Activated CD4-positive, alpha-beta T cell treated with anti-CD3 and anti-CD28 coated beads, Interleukin-2, amount 50 U/mL, for 24 hours (primary cell): ENCODE measurements at places on chromosomes 7 and 10.
A peak's percentile ranks its signal among the peaks of the same experiment; 100 is the strongest.

- no peak for DNase-seq
Measured at GRCh38 chr7:155847821-155848435, 35.7 kb upstream of the SHH start.

DNA sequence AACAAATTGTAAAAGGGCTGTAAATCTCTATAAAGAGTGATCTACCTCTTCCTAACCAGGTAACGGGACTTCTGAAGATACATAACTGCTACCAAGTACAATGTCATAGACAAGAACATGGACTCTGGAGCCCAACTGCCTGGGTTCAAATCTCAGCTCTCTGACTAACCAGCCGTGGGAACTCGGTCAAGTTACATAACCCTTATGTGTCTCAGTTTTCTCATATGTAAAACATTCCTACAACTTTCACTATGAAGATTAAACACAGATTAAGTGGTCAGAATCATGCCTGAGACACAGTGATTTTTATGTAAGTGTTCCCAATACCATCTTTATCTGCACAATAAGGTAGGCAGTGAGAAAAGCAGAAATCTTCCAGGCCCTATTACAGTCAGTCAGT, 52.6 kb downstream of the ITGB1 start:
- DNase-seq = no peak

- no peak for DNase-seq
Measured at GRCh38 chr10:124596962-124597845, 135.6 kb downstream of the LHPP start.

- no peak for DNase-seq
Measured at GRCh38 chr10:28928484-28928883, 251.2 kb downstream of the BAMBI start.

- no peak for DNase-seq
Measured at GRCh38 chr7:158933468-158934139, 77.2 kb downstream of the DYNC2I1 start.

GRCh38 chr7:158394936-158395335, 192.7 kb downstream of the PTPRN2 start:
- DNase-seq = peak; percentile 17

- DNase-seq = no peak
Measured at GRCh38 chr7:157158400-157158799, 19.7 kb downstream of the UBE3C start.

DNA sequence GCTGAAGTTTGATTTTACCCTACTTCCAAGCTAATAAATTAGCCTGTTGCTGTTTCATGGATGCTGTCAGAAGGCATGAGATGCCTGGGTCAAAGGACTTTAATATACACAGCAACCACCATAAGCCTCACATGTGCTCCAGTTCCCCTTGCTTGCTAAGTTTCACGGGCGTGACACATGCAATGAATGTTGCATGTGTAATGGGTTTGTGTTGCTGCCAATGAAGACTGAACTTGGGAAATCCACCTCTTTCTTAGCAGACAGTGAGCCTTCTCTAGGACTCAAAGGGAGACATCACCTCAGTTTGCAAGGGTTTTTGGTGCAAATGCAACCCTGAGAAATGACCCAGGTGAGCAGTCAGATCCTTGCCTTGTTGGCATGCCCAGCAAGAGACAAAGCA, 505.5 kb upstream of the PODXL start:
- no peak for DNase-seq

GRCh38 chr10:68721673-68722335, 765 bp downstream of the CCAR1 start:
- no peak for DNase-seq

DNA sequence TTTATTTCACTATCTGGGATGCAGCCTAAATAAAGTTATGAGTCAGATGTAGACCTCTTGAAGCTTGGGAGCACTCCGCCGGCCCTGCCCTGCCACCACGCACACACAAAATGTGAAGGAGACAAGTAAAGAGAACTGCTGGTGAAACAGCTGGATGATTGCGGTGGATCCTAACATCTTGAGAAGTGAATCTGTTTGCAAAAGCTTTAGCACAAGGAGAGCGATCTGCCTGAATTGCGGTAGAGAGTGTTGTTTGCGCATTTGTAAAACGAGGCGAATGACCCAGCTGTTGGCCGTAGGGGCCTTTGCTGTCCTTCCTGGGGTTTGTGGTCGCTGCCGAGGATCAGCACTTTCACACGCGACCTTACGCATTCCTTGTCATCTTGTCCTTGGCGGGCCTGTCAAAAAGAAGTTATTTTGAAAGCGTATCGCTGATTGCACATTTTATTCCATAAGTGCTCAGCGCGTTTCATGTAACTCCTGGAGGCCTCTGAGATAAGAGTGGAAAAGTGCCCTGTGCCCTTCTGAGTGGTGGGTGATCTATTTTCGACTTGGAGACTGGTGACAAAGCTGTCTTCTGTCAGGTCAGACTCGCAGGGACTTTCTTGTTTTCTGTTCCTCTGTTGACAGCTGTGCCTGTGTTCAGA, 40.8 kb downstream of the RBM20 start:
- DNase-seq = no peak

DNA sequence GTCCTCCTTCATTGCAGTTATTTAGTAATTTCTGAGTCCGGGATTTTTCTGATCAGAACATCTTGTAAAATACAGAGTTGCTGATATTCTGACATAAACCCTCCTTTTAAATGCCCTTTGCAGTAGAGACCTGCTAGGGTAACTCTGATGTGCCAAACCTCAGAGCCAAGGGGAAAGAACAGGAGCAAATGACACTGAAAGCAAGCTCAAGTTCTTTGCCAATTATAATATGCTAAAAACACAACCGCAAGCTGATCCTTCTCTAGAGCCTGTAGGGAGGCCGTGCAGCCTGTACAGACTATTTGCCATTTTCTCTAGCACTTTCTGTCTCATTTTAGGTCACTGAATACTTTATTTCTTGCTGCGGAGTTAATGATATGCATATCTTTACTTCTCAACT, 240.4 kb downstream of the CAMK1D start:
- no peak for DNase-seq

GRCh38 chr10:53025172-53025711, 252.7 kb upstream of the MBL2 start:
- no peak for DNase-seq

GRCh38 chr10:98088186-98088971, 46.1 kb upstream of the R3HCC1L start:
- no peak for DNase-seq

DNA sequence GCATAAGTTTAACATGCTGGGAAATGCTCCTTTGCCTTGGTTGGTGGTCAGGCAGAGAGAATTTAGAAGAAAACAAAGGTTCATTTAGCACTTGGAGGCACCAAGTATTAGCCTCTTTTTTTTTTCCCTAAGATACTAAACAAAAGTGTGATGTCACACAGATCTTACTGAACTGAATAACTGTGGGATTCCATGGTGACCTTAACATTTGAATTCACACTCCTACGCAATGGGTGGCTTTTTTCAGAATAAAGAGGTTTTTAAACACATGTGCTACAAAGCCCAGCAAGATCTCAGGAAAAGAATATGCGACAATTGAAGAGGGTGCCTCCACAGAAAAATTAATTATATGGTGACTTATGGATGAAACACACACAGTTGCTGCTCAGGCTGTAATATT, 133.4 kb upstream of the ABCB5 start:
- no peak for DNase-seq

- no peak for DNase-seq
Measured at GRCh38 chr7:1917221-1918062, 247.4 kb downstream of the ELFN1 start.

GRCh38 chr10:52266858-52267257, 47.2 kb upstream of the DKK1 start:
- no peak for DNase-seq

DNA sequence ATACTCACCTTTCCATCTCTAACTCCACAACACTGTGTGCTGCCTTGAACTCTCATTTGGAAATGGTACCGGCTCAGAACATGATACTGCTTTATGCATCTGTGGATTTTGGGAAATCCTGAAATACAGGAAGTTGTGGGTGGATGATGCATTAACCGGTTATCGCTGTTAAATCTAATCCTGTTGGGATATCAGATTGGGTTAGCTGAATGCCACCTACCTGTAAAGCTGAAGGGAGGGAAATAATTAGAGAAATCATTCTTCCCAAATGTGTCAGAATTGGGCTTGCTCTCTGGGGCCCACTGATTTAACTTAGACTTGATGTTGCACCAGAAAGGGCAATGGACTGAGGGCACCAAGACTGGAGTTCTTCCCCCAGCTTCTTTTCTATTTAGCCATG, 54.0 kb downstream of the CH25H start:
- no peak for DNase-seq

DNA sequence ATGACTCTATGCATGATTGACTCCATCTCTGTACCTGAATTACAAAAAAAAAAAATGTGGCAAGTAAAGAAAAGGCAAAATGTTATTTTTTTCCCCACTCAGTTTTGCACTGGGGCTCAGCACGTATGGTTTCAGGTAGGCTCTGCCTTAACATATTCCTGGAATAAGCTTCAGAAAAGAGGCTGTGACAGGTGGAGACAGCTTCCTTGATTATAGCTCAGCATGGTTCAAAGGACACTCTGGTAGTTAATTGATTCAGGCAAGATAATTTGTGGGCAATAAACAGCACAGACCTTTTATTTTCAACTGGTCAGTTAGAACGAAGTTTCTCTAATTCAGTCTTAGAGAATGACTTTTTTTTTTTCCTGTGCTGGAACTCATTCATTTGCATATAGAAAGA, 347.3 kb downstream of the GALNT17 start:
- no peak for DNase-seq
